Stimulated activated naive CD4-positive, alpha-beta T cell (primary cell): ENCODE measurements at places on chromosomes 5 and 9.

- DNase-seq, result no peak
Observed at GRCh38 chr9:132094314-132094791, 14.7 kb upstream of the MED27 start.

- DNase-seq, result no peak
Observed at GRCh38 chr5:62538017-62538942, 40.3 kb upstream of the LRRC70 start.

- DNase-seq, result no peak
Observed at GRCh38 chr5:132099905-132100304, 26.3 kb downstream of the CSF2 start.

DNA sequence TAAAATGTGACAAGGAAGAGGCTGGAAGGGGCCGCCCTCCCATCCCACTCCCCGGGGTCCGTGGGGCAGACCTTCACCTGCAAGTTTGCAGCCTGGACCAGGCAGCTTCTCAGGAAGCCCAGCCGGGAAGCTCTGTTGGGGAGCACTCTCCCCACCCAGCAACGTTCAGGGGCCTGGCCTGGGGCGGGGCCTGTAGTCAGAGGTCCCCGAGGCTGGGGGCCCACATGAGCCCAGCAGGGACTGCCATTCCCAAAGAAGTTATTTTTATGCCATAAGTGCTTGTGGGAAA lies 32.7 kb upstream of the NOTCH1 start:
- DNase-seq, result no peak

DNA sequence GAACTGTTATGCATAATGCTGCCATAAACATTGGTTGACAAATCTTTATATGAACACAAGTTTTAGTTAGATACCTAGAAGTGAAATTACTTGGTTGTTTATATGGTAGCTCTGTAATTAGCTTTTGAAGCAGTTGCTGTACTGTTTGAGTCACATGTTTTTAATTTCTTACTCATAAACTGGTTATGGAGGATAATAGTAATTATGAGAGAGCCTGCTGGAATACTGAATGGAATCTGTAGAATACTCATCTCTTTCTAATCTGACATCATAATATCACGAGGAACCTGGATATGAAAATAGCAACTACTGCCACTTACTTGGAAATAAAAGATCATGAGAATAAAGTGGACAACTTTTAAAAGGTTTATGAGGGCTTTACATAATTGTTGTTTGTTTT lies 509.2 kb downstream of the CETN3 start:
- DNase-seq, result no peak

DNA sequence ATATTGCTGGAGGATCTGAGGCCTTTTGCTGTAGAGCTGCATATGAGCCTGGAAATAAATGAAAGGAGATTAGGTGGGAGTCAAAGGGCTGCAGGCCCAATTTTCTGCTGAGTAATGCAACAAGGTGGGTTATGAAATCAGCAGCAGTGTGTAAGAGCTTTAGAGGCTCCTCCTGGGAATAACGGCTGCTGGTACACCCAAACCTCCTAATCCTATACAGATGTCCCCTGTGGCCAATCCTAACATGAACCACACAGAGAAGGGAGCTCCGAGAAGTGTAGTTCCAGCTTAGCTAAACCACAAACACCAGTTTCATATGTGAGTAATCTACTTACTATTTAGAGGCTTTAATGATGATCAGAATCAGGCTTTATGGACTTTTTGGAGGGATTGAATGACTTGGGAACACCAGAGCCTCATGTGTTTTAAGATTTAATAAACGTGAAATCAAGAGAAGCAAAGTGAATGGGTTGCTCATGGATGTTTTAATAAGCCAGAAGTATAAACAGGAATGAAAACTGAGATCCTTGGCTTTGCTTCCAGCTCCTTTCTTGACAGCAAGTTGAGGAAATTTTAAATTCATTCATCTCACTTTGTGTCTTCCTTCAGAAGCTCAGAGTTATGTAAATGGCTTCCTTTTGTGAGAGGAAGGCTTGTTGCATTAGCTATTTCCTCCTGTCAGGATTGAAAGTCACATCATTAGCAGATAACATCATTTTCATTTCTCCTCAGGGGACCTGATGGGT lies 437.5 kb downstream of the TMEM232 start:
- no peak for DNase-seq

DNA sequence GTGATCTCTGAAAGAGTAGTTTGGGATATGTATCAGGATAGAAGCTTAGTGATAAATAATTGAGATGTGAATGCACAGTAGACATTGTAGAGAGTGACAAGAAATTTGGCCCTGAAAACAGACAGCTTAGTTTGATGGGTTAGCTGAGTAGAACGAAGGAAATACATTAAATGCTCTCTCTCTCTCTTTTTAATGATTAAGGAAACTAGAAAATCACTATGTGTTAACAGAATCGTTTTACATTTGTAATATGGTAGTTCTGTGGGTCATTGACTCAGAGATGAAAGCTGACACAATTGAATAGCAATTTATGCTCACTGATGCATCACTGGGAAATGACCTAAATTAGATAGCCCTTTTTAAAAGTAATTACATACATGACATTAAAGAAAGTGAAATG lies 739.8 kb upstream of the PTPRD start:
- DNase-seq, result no peak

GRCh38 chr9:107671588-107671987 lies 182.0 kb upstream of the KLF4 start:
- no peak for DNase-seq

- DNase-seq, result no peak
Observed at GRCh38 chr5:112417931-112418658, 982 bp downstream of the EPB41L4A start.
